ENCODE measurements at places on chromosomes 5 and 9.
A peak's percentile ranks its signal among the peaks of the same experiment; 100 is the strongest.

DNA sequence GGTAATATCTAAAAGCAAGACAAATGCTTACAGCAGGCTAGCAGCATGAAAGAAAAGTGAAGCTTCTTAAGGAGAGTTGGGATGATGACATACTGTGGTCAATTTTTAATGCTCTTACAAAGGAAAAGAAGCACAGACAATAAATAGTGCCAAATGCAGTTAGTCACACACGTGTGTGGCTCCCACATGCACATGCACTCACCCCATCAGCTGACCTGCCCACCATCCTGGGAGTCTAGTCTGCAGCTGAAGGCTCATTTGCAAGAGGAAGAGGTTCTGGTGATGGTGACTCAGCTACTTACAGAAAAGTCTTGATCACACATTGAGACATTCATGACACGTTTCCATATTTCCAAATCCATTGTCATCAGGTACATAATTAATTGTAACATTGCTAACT lies 129.3 kb downstream of the MRPL36 start:
- no peak for DNase-seq

DNA sequence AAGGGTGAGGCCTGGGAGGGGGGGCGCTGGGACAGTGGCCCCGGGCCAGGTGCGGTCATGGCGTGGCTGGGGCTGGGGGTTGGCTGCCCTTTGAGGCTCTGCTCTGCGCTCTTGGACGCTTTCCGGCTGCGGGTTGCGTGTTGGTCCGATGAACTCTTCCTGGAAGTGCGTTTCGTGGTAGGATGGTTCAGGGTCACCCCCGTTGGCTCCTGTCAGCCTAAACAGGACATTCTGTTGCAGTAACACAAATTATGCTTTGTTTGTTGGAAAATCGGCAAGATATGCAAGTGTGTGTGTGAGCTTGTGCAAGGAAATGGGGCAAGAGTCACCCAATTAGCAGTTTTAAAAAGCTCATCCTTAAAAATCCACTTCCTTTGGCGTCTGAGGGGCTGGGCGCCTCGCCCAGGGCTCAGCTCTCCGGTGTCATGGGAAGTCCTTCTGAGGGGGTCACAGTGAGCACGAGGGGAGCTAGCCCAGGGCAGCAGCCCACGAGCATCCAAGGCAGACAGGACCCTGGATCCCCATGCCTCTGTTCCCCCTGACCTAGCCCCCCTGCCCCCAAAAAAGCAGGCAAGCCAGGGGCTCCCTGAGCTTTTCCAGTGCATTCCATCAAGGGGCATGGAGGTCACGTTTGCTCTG lies 22.2 kb upstream of the RNU6ATAC start:
- DNase-seq, result no peak

GRCh38 chr9:99296291-99296951 lies 74.3 kb downstream of the SEC61B start:
- DNase-seq, result no peak

GRCh38 chr5:119902593-119902992 lies 273.2 kb downstream of the FAM170A start:
- DNase-seq, result no peak

GRCh38 chr5:142883025-142883424 lies 112.8 kb downstream of the ARHGAP26 start:
- DNase-seq, result no peak

GRCh38 chr5:155532621-155533311 lies 519.2 kb downstream of the KIF4B start:
- no peak for DNase-seq

- no peak for DNase-seq
These were observed 4.6 kb downstream of the BARHL1 start for GRCh38 chr9:132586830-132587591.

- DNase-seq, result no peak
These were observed 40.1 kb downstream of the F2R start for GRCh38 chr5:76755779-76756637.

- DNase-seq, result no peak
These were observed 112.0 kb upstream of the CACNA1B start for GRCh38 chr9:137765536-137765935.

- no peak for DNase-seq
These were observed 55.2 kb downstream of the SLC28A3 start for GRCh38 chr9:84285381-84285780.

DNA sequence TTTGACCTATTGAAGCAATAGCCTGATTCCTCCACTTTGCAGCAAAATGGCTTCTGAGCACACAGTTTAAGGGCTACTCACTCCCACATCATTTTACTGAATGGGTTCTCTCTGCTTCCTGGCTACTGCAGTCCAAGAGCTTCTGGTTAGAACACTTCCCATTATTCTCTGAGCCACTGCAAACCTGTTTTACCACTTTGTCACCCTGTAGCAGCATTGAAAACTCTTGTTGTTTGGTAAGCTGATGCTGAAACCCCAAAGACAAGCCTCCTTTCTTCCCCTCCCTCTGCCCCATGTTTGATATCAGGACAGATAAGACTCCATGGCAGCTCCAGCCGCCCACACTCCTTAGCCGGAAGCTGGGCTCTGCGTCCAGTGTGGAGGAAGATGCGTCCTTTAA lies 84.4 kb upstream of the RARS1 start:
- DNase-seq, result no peak

- no peak for DNase-seq
These were observed 567.9 kb upstream of the DAB2 start for GRCh38 chr5:39992617-39993202.

DNA sequence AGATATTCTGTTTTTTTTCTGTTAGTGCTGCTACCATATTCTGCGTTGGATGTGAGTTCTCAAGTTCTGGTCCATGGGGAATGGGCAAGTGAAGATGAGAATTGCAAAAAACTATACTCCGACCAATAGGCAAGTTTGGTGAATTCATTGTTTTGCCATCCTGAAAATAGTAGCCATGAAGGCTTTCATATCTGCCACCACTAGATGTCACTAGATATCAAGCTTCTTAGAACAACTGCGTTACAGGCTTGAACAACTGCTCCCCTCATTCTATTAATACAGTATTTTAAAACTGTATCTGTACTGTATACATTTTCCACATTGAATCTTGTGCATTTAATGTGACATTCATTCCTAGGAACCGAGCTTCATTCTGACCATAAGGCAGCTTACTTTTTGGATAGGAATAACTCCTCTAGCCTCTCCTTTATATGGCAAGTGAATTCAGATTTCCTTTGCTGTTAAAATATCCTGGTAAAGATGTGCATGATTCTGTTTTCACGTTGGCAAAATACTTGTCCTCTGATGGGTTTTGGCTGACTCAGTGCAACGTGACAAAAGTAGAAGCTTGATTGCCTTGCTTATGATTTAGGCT lies 163.6 kb downstream of the SREK1 start:
- DNase-seq, result peak; percentile 67

DNA sequence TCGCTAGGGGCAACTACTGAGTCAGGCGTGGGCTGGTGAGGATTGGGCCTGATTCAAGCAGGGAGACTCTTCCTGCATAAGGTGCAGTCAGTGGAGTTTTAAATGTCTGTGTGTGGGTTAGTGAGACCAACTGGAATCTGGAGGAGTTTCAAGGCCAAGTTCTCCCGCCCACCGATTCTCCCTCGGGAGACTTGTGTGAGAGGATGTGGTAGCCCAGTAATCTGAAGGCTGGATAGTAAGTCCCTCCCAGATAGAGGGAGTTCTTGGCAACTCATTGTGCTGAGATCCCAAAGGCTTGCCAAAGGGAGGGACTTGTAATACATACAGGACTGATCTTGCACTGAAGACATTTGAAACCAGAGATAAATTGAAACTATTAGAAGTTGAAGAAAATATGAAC lies 51.8 kb downstream of the WDR36 start:
- peak; percentile 85 for DNase-seq

DNA sequence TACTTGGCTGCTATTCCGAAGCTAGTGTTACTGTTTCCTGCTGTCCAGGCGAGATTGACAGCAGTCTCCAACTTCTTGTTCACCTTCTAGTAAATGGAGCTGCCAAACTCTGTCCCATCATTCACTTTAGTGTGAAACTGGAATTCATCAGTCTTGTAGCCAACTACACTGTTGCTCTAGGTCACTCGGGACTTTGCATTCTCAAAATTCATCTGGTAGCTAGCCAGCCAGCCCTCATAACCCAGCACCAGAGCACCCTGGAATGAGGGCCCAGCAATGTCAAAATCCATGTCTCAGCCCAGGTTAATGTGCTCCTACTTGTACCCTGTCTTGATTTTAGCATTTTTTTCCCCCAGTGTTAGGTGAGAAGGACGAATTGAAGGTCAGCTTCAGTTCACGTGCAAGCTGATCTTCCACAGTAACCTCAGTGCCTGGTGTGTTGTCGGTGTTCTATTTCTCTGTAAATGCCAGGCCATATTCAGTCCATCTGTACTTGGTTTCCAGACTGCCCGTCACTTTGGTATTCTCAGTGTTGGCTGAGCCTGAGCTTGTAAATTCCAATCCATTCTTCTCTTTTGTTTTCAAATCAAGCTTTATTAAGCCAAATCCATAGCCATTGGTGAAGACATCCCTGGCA lies 28.9 kb downstream of the ZNF169 start:
- DNase-seq, result no peak

- DNase-seq, result no peak
These were observed 96.4 kb upstream of the SELENOP start for GRCh38 chr5:42908086-42908485.

DNA sequence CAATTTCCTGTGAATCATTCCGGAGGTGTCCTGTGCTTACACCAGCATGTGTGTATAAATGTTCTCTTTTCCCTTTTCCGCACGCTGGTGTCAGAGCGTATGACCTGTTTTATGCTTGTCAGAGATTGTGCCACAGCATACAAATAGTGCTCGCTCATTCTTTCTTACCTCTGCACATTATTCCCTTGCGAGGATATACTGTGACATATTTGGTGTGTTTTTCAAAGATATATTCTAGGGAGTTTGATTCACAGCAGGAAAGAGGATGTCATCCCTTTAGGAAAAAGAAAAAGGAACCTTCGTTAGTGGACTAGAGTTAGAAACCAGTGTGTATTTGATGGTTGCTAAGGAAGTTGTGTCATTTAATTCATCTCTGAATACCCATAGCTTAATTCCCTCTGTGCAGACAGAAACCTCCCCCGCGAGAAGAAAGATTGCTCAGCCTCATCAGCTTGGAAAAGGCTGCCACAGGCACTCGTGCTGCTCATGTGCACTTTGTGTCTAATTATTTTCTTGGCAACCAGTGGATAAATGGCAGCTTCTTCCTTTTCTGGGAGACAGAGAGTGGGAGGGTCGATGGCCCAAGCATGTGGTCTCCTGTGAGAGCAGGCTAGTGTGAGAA lies 14.7 kb upstream of the CCIN start:
- no peak for DNase-seq

DNA sequence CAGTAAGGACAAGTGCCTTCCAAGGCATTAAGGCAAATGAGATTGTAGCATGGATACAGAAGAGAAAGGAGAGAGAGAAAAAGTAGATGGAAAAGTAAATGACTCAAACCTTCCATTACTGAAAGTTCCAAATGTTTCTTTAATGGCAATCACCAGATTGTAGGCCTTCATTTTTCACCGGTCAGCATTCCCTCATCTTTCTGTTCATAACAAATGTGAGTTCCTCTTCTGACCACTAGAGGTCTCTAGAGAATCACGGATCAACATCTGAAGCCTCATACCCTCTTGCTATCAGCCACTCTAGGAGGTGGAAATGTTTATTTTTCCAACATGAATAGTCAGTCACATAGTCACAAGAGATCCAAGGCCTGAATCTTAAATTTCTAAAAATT lies 73.6 kb upstream of the RPS23 start:
- peak; percentile 64 for DNase-seq

DNA sequence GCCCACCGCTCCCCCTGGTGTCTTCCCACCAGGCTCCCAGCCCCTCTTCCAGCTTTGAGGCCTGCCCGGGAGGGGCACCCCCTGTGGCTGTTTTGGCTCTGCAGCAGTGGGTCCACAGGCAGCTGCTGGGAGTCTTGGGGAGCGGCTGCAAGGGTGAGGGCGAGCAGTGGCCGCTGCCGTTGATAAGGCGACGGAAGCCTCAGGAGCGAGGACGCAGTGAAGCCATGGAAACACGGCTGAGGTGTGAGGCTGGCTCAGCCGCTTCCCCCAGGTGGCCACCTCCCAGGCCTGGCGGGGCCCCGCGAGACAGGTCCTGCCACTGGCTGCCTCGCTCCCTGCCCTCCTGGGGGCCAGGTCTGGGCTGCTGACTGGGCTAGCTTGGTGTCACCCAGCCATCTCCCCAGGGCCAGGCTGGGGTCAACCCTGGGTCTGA lies 41.5 kb downstream of the CXXC5 start:
- DNase-seq, result no peak

GRCh38 chr5:115586525-115587146 lies 15.6 kb downstream of the TICAM2 start:
- no peak for DNase-seq

GRCh38 chr5:148922606-148923005 lies 96.2 kb downstream of the ADRB2 start:
- no peak for DNase-seq

DNA sequence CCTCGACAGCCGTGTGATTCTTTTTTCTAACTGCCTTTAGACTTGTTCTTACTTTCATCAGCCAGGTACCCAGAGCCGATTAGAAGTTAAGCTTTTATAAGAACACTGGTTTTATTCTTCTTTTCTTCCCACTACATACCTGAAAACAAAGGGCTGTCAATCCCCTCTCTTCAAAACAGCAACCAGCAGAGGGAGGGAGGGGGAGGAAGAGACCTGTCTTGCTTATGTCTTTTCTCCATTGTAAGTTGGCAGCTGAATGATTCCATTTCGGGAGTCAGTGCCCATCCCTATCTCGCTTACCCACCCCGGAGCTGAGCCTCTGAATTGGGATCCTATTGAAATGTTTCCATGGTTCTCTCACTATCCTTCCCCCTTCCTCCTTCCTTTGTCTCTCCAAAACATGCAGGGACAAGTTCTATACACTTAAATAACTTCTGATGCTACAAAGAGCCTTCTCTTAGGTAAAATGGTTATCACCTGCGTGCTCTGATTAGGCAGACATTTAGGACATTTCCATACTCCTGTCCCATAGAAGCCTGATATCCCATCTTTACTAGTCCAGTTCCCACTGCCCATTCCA lies 83.9 kb upstream of the WWC1 start:
- DNase-seq, result no peak

DNA sequence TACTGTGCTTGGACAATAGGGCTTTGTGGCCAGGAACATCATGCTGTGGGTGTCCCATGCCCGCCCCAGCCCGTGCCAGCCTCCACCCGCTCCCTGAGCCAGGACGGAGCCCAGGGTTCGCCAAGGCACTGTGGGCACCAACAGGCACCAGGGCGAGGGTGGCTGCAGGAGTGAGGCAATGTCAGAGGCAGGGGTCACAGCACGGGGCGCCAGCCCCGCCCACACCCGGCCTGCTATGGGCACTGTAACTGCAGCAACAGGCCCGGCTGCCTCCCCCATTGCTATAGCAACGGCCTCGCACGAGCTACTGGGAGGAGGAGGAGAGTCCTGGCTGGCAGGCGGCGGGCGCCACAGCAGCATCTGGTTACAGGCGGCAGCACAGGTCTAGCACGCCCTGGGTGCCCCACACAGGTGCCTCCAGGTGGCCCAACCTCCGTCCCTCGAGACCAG lies 2.5 kb downstream of the ABCA2 start:
- DNase-seq, result no peak

- no peak for DNase-seq
These were observed 335.0 kb downstream of the DEPDC1B start for GRCh38 chr5:60365001-60365400.

GRCh38 chr9:137017071-137017470 lies 11.0 kb downstream of the ABCA2 start:
- no peak for DNase-seq

- DNase-seq, result no peak
These were observed 9.6 kb downstream of the STK10 start for GRCh38 chr5:172178301-172178987.

Measured in astrocyte of the cerebellum (primary cell).